A549 treated with ZK216348 at 1 μM for 4 hours (cell line): ENCODE measurements at places on chromosomes 2 and 18. TPM values are rescaled to one million over a fixed set of nuclear protein-coding genes. Genes with fewer than 3 reads are reported as not detected.

The NEMP2 gene
- total RNA-seq = 5.9 to 11.1 TPM (median 7.4 TPM) in 5 replicates

The FHL2 gene
- 52.8 to 70.4 TPM (median 67.1 TPM) in 5 replicates for total RNA-seq

The PROKR1 gene
- total RNA-seq = not detected in 5 replicates

The CFC1 gene
- not detected in 5 replicates for total RNA-seq

The DOK6 gene
- total RNA-seq = not detected in 5 replicates

The TUBA3D gene
- total RNA-seq = 0.78 to 1.7 TPM (median 0.90 TPM) in 5 replicates

The ALK gene
- not detected in 5 replicates for total RNA-seq

The VWA3B gene
- 0.33 TPM in 1 of 5 replicates, not detected in the others for total RNA-seq

The FARSB gene
- total RNA-seq = 39.2 to 55.8 TPM (median 41.9 TPM) in 5 replicates

The GREB1L gene
- 1.6 to 4.5 TPM (median 3.2 TPM) in 5 replicates for total RNA-seq

The UGGT1 gene
- 16.4 to 25.7 TPM (median 23.3 TPM) in 5 replicates for total RNA-seq

The SIX2 gene
- 0.33 to 0.79 TPM (median 0.72 TPM) in 5 replicates for total RNA-seq

The MOCOS gene
- 2.6 to 4.8 TPM (median 2.7 TPM) in 5 replicates for total RNA-seq

The FAM161A gene
- 5.0 to 9.9 TPM (median 8.1 TPM) in 5 replicates for total RNA-seq

The DNAJB2 gene
- 28.6 to 57.4 TPM (median 45.2 TPM) in 5 replicates for total RNA-seq

The KCNE4 gene
- total RNA-seq = 0.53 to 0.92 TPM (median 0.70 TPM) in 5 replicates

The CHRNA1 gene
- not detected in 5 replicates for total RNA-seq

The CHRNG gene
- not detected in 5 replicates for total RNA-seq

The C1QL2 gene
- 0.15 to 0.28 TPM (median 0.20 TPM) in 4 of 5 replicates, not detected in the other for total RNA-seq

The VSNL1 gene
- not detected in 5 replicates for total RNA-seq

The IL36A gene
- total RNA-seq = not detected in 5 replicates

The UGT1A5 gene
- total RNA-seq = not detected in 5 replicates

The TEX51 gene
- total RNA-seq = not detected in 5 replicates

The ZAP70 gene
- not detected in 5 replicates for total RNA-seq

The LRATD1 gene
- 0.07 TPM in 1 of 5 replicates, not detected in the others for total RNA-seq

The FAHD2B gene
- 9.1 to 11.8 TPM (median 11.1 TPM) in 5 replicates for total RNA-seq

The AKAIN1 gene
- not detected in 5 replicates for total RNA-seq

The HOXD9 gene
- total RNA-seq = 1.2 to 1.8 TPM (median 1.8 TPM) in 5 replicates

The CDK5R2 gene
- total RNA-seq = 2.3 to 4.7 TPM (median 3.8 TPM) in 5 replicates

The CRACDL gene
- total RNA-seq = 2.0 to 3.4 TPM (median 2.5 TPM) in 5 replicates

The MGAT4A gene
- total RNA-seq = 1.3 to 2.3 TPM (median 2.0 TPM) in 5 replicates

The PDCD1 gene
- not detected in 5 replicates for total RNA-seq

The SCN2A gene
- total RNA-seq = 0.04 TPM in 1 of 5 replicates, not detected in the others
